Ovary (tissue), 10 donors: ENCODE measurements at places on chromosomes 16 and 17. TPM values are rescaled to one million over a fixed set of nuclear protein-coding genes. Genes with fewer than 3 reads are reported as not detected.

DNA sequence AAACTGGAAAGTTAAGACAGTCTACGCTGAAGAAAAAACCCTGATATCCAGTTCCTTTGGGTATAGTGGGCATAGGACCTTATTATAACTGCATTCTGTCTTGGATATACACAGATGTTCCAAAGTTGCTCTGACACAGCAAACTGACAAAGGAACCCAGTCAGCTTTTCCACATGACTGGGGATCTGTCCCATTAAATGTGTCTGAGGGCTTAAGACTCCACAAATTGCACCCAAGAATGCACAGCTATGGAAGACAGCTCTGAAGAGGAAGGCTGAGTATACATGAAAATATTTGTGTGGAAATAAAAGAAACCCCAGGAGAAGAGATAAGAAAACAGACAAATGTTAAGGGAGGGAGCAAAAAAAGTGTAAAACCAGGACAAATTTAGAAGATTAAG, 114.1 kb downstream of the SPAG9 start:
- no peaks in the 10 kb centered on the region for H3K4me1 ChIP-seq
- no peaks in the 10 kb centered on the region for H3K27me3 ChIP-seq
- no peak overlapping the region for H3K27ac ChIP-seq
- H3K4me3 ChIP-seq: no peak overlapping the region
- no peaks in the 10 kb centered on the region for H3K36me3 ChIP-seq
- no peak for DNase-seq

Gene GPR139
- not detected for total RNA-seq

GRCh38 chr16:50204453-50205108, 51.5 kb downstream of the TENT4B start:
- H3K4me3 ChIP-seq: no peak overlapping the region
- H3K27ac ChIP-seq: no peak overlapping the region
- peaks cover 24% of the 10 kb centered on the region for H3K4me1 ChIP-seq
- no peak for DNase-seq
- H3K27me3 ChIP-seq: no peaks in the 10 kb centered on the region

Gene RNF43
- 0.38 TPM for total RNA-seq

DNA sequence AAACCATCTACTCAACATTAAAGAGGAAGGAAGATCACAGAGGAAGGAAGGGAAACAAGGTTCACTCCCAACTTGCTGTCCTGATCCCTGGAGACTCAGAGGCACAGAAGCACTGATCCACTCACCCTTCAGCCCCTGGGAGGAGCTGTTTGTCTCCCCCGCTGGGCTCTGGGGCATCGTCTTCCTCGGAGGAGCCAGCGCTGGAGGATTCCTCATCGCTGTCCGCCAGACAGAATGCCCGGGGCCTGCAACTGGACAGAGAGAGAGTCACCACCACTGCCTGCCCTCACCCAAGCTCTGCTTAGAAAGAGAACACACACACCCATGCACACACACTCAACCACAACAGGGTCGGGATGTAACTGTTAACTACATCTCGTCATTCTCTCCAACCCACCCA, 24.8 kb upstream of the ERN1 start:
- H3K27ac ChIP-seq: no peak overlapping the region
- H3K36me3 ChIP-seq: no peaks in the 10 kb centered on the region
- no peak overlapping the region for H3K4me3 ChIP-seq
- no peak for DNase-seq
- H3K4me1 ChIP-seq: peaks cover 6% of the 10 kb centered on the region

- no peak overlapping the region for H3K27ac ChIP-seq
- peaks cover 11% of the 10 kb centered on the region for H3K4me1 ChIP-seq
- H3K27me3 ChIP-seq: no peaks in the 10 kb centered on the region
These were observed 12.7 kb downstream of the CLTC start for GRCh38 chr17:59632398-59632797.

DNA sequence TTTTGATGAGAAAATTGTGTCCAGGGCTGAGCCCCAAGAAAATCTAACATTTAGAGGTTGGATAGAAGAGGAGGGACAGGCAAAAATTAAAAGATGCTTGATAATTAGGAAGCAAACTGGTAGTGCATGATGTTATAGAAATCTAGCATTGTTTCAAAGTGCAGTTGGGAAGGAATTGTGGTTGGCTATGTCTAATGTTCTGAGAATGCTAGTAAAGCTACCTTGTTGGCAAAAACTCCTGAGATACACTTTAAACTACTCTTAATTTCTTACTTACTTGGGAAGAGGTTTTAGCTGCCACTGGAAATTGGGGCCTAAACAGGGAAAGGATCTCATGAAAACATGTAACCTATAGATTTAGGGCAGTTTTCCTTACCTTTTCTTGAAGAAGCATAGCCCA, 48.3 kb downstream of the MAP2K4 start:
- H3K27me3 ChIP-seq: no peaks in the 10 kb centered on the region
- no peaks in the 10 kb centered on the region for H3K4me1 ChIP-seq
- no peak overlapping the region for H3K4me3 ChIP-seq
- no peak overlapping the region for H3K27ac ChIP-seq
- no peaks in the 10 kb centered on the region for H3K36me3 ChIP-seq
- DNase-seq: no peak
